ENCODE measurements at places on chromosomes 13 and 19.

DNA sequence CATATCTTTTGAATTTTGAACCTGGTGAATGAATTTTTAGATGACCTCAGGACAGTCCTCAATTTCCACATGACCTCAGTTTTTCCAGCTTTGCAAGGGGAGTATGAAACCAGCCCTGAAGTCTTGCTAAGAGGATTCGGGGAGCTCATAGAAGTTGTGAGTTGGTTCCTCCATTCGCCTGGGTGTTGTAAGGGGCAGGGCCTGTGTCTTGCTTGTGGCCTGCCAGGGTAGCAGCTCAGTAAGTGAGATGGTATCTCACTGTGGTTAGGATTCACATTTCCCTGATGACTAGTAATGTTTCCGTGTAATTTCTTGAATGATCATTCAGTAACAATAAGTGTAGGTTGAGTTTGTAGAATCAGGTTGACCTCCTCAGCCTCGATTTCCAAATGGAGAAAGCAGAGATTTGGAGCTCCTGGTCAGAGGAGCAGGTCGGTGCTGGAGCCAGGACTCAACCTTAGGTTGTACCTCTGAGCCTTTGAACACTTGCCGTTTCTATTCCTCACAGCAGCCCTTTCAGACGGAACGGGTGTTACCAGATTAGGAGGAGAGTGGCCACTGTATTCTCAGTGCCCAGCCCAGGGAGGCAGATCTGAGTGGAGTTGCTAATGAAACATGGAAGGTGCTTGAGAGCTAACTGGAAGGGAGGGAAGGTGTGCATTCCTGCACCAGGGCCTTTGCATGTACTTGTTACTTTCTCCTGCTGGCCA lies 14.6 kb downstream of the NACC1 start:
- peak; percentile 58 for DNase-seq

- DNase-seq, result no peak
Observed at GRCh38 chr19:2603334-2603733, 99.2 kb downstream of the GNG7 start.

DNA sequence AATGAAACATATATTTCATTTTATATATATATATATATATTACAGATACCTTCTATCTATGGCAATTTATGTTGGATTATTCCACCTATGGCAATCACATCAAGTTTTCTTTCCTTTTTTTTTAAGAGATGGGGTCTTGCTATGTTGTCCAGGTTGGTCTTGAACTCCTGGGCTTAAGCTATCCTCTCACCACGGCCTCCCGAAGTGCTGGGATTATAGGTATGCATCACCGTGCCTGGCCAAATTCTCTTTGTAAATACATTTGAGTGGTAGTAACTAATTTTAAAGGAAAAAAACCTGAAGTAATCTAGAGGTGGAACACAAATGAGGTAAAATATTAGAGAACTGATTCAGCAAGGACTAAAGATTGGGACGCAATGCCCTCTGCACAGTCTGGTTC lies 21.6 kb upstream of the BRD4 start:
- DNase-seq, result no peak

DNA sequence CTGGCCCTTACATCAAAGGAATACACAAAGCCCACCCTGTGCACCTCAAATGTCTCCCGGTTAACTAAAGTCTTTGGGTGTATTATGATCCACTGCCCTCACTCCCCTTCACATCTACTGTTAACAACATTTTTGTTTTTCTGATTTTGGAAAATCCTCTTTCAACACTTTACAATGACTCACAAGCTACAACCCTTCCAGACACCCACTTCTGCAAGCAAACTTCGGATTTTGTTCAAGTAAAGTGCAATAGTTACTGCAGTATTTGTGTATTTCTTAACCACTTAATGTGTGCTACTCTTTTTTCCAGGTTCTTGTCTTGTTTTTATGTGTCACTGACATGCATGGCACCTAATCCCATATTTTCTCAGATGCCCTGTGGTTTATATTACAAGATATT lies 101.1 kb downstream of the EDNRB start:
- no peak for DNase-seq

- DNase-seq, result no peak
Observed at GRCh38 chr19:38559428-38560401, 58.0 kb downstream of the MAP4K1 start.

DNA sequence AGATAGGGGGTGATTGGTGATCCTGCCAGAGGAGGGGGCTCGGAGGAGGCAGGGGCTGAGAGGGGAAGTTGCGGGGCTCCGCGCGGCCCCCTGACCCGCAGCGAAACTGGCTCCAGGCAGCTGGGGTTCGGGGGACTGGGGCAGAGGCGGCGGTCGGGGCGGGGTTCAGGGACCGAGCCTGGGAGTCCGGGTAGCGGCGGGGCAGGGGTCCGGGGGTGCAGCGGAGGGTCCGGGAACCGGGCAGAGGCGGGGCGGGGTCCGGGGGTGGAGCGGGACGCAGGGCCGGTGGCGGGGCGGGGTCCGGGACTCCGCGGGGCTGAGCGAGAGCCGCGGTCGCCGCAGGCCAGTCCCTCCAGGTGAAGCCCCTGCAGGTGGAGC lies 1.2 kb downstream of the MADCAM1 start:
- no peak for DNase-seq
